ENCODE measurements at places on chromosomes 5 and 9.

GRCh38 chr5:171882118-171882517, 96.5 kb downstream of the SMIM23 start:
- no peak for DNase-seq

- no peak for DNase-seq
Measured at GRCh38 chr5:20241351-20241750, 253.4 kb upstream of the CDH18 start.

DNA sequence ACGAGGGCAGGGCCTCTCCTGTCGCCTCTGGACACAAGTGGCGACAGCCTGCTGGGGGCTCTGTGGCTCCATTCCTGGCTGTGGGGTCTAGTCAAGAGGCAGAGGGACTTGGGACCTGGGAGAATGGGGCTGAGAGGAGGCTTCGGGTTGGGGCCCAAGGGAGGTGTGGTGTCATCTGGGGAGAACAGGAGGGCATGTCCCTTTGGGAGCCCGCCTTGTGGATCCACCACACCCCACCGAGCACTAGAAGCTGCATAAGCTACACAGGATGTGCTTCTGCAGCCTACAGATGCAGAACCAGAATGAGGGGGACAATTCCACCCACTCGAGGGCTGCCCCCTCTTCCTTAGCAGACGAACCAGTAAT, 3.9 kb upstream of the MAN1B1 start:
- no peak for DNase-seq

GRCh38 chr5:42514754-42515153, 91.5 kb downstream of the GHR start:
- DNase-seq = no peak

GRCh38 chr5:153543288-153543687, 52.8 kb downstream of the GRIA1 start:
- no peak for DNase-seq

GRCh38 chr5:150517272-150518152, 9.6 kb downstream of the NDST1 start:
- peak; percentile 95 for DNase-seq

GRCh38 chr9:19998153-19998552, 209.3 kb upstream of the SLC24A2 start:
- DNase-seq = no peak

GRCh38 chr5:169003721-169004541, 297.0 kb downstream of the SLIT3 start:
- DNase-seq = peak; percentile 21

DNA sequence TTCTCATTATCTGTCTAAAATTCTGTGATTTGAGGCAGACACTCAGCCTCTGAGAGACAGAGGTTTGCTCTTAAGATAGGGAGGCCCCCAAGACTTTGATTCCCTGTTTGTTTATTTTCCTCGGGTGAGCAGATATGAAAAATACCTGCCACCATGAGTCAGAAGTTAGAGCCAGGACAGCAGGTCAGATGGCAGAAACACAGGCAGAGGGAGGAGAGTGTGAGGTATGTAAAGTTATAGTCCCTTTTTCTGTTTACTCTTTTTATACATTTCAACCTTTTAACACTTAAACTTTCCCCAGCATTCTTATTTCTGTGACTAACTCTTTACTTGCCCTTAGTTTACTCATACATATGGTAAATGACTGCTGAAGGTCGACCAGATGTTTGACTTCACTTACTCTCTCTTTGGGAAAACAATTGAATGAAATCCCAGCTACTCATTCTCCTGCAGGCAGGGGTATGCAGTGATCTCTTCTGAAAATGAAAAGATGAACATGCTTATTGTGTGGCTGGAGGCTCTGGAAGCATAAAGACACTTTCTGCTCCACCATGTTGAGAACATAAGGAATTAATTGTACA, 383.8 kb downstream of the NTRK2 start:
- no peak for DNase-seq

- DNase-seq = no peak
Measured at GRCh38 chr9:33273972-33274328, 9.1 kb downstream of the CHMP5 start.

DNA sequence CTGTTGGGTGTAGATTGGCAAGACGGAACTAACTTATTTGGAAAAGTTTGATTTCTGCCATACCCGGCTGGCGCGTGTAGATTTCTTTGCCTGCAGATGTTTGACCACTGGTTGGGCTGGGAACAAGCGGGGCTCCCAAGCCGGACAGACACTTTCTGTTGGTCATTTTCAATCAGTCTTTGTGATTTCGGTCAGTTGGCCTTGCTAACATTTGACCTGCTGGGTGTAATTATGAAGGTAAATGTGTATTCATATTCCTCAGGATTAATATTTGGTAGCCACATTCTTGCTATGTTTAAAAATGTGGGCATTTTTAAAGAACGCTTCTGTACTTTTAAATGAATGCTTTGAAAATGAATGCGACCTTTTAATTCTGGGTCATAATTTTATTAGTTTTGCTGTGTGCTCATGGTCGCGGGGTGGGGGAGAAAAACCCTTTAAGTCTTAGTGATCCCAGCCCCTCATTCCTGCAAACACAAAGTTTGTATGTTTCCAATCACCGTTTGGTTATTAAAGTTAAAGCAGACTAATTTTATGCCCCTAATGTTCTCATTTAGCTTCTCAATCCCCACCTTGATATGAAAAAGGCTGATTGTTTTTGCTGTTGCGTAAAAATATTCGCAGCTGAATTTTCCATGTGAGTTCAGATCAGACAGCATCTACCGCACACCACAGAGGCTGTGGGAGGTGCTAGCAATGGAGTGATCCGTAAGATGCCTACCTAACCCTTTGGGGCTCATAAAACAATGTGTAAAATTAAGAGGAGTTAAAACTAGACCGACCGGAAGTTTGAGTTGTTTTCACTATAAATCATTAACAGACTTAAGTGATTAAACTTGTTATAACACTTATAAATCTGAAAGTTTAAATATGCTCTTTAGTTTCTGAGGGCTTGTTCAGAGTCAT, 1.5 kb downstream of the RASGRF2 start:
- no peak for DNase-seq

DNA sequence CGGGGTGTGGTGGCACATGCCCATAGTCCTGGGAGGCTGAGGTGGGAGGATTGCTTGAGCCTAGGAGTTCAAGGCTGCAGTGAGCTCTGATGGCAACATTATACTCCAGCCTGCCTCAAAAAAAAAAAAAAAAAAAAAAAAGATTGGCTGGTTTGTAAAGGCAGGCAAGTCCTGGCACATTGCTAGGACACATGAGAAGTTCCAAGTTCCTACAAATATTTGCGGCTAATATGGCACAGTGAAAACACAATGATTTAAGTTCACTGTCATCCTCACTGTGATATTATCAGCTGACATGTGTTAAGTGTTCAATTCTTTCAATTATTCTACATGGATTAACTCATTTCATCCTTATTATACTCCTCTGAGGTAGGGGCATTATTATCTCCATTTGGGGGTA, 20.1 kb downstream of the TMEM268 start:
- no peak for DNase-seq
